ENCODE measurements at places on chromosomes 16 and 17.

DNA sequence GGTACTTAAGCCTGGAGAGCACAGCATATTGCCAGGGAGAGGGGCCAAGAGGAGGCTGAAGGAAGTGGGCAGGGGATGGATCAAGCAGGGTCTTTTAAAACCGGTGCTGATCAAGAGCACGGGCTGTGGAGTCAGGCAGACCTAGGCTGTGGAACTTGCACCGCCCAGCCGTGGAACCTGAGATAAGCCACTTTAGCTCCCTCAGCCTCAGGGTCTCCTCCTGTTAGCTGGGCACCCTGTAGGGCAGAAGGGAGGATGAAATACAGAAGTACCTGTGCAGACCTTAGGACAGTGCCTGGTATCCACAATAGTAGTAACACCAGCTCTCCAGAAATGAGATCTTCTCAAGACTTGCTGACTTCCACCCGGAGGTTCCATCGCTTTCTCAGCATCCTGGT is 9.3 kb downstream of the ODAD4 start:
- DNase-seq, result no peak

GRCh38 chr17:74524653-74525464 is 6.4 kb downstream of the CD300LB start:
- DNase-seq, result no peak

DNA sequence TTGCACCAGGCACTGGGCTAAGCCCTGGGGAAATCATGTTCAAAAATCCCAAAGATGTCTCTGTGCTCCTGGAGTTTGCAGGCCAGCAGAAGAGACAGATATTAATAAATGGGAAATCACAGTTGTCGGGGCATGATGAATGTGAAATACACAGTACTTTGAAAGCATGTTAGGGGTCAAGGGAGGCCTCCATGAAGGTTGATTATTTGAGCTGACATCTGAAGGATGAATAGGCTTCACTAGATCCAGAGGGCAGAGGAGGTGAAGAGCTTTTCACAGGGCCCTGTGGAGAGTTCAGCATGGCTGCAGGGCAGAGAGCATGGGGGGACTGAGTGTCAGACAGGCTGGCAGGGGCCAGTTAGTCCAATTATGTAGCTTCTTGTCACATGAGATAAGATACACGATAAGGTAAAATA is 2.6 kb downstream of the ANKRD40CL start:
- DNase-seq, result no peak

DNA sequence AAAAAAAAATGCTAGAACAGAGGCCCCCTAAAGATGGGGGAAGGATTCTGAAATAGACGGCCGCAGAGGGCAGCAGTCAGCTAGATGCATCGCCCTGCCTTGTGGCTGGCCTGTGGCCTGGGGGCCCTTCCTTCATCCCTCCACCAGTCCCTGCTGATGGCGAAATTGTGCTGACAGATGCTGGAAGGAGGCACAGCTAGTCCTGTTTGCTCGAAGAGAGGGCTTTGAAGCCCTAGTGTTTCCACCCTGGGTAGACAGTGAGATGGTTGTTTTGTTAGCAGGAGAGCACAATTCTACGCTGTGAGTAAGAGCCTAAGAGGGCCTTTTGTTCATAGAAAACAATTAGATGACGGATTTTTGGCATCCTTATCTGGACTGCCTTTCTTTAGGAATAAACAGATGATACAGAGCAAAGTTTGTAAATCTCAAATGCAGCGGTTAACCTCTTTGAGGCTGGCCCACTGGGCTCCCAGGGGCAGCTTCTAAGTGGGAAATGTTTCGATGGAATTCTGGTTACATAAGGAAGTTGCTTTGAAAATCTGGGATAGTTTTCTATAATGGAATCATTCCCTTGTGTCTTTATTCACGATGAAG is 23.0 kb downstream of the VPS35L start:
- no peak for DNase-seq

GRCh38 chr16:86523166-86523740 is 12.9 kb downstream of the FOXF1 start:
- no peak for DNase-seq
